ENCODE measurements at places on chromosomes 2 and 18.

- no peak for DNase-seq
These were observed 591.7 kb downstream of the BCL11A start for GRCh38 chr2:59961746-59962145.

DNA sequence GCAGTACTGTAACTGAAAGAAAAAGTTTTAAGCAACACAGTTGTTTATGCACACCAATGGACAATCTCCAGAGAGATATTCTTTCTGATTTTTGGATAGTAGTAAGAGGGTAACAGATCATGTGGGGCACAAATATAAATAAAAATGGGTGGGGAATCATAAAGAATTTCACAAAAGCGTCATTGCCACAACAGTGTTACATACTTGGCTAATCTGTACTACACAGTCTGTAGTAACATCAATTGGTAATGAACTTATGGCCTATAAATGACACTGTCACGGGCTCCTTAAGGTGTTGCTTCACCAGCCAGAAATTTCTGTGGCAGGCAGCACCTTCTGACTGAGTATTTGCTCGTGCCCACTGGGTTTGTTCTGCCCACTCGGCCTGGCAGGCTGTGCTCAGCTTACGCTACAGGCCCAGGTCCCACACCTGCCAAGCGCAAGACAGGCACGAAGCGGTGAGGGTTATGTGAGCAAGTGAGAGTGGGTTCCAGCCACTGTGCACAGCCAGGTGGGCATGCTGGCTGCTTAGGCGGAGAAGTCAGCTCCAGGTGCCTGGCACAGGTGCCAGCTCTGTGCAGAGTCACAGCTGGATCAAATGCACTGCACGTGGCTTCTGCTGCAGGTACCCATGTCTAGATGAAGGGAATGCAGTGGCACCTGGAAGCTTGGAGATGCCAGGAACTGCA is 532.5 kb upstream of the SLC39A10 start:
- DNase-seq, result no peak

DNA sequence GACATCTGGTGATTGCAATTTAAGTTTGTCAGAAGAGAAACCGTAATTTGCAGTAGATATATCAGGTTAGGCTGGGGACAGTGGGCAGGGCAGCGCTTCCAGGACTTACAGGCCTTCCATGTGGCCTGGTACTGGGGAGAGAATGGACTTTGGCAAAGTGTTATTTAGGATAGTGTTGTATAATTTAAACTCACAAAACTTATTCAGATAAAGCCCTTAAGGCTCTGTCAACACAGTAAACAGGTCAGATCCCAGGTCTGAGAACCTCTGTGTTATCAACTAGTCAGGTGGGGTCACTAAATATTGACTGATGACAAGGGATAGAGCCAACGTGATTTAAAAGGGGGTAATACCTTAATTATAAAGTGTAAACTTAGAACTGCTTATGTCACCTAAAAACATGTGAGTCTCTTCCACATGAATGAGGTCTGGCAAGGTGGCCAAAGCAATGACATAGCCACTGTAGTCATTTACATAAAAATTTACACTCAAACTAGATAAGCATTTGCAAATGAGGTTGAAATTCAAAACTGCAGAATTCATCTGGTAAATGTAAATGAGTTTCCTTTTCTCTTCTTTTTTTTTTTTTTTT is 80.2 kb upstream of the DNMT3A start:
- no peak for DNase-seq

DNA sequence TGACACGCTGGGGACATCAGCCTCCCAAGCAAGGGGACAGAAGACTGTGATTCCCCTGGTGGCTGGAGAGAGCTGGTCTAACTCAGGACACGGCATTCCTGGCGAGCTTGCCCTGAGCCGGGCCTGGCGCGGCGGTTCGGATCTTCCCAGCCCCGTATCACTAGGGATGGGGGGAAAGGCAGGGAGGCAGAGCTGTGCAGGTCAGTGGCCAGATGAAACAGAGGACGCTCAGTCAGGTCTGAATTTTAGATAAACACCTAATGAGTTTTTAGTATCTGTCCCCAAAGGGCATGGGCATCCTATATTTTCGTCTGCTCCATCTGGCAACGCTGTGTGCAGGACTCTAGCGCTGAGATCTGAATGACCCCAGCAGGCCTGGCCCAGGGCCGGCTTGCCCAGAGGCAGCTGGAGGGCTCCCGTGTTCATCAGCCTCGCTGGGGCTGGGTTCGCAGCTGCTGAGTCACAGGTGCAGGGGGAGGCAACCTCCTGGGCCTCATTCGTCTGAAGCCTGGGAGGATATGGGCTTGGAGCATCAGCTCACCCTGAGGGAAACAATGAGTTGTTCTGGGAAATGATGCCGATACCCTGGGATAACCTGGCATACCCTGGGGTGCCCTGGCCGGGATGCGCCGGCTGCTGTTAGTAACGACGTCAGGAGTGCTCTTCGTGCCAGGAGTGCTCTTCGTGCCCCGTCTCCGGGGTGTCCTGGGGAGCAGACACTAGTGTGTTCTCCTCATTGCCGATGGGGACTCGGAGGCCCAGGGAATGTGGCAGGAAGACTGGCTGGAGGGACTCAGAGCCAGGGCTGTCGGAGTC is 48.1 kb upstream of the HPCAL1 start:
- DNase-seq, result no peak

GRCh38 chr18:10100941-10101701 is 187.3 kb downstream of the VAPA start:
- peak; percentile 23 for DNase-seq

DNA sequence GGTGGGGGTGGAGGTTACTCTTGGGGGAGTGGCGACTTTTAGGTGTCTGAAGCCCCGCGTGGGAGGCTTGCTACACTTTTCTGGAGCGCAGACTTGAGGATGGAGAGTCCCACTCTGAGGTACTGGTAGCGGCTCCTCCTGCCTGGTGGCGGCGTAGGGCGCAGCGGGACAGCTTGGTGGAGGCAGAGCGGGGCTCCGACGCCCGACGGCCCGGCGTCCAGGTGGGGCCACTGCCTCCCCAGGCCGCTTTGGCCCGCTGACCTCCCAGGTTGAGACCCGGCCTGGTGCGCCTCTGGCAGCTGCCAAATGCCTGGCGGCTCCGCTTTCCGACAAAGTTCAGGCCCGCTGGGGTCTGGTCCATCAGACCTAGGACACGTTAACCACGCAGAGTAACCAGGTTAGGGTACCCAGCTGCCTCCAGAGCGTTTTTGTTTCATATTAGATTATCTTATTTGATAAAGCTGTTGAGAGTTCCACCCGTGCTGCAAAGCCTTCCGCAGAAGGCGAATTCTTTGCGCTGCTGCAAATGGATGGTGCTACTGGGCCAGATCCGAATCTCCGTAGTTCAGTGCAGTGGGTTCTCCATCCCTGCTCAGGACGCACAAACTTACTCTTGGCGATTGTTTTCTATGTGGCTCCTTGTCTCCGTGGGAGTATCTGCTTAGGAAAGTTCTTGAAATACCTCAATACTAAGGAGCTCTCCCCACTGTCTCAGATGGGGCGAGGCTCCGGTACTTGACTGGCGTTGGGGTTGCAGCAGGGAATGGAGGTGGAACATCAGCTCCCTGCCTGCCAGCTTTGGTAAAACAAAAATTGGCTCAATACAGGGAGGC is 405.9 kb downstream of the XIRP2 start:
- DNase-seq, result no peak

DNA sequence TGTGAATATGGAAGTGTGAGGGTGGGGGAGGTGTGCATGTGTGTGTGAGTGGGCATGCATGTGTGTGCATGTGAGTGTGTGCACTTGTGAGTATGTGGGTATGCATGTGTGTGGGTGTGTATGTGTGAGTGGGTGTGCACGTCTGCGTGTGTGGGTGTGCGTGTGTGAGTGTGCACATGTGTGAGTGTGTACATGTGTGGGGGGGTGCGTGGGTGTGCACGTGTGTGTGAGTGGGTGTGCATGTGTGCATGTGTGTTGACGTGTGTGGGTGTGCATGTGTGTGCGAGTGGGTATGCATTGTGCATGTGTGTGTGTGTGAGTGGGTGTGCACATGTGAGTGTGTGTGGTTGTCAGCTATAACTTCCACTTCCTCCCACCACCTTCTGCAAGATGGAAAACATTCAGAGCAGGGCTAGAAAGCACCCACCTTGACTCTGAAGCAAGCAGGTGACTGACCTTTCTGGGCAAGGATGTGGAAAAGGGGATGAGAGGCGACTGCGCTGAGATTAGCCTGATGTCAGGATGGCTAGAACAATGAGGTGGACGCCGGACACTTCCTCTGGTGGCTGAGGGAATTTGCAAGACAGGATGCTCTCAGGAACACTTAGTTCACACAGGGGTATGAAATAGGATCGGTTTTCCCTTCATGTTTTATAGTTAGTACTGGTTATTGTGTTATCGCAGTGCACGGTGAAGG is 103.6 kb downstream of the ACKR3 start:
- no peak for DNase-seq

DNA sequence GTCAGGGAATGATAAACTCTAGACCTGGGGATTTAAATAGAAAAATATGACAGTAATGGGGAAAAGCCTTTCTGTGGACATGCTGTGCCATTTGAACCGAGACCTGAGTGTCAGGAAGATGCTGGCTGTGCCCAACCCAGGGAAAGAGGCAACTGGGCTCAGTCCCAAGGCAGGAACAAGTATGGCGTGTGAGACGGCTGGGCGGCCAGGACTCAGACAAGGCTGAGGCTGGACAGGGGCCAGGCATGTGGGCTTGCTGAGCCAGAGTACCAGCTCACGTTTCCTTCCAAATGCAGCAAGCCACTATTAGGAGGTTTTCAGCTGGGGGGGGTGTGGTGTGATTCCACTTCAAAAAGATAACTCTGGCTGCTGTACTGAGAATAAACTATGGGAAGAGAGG is 92.4 kb downstream of the INPP5D start:
- no peak for DNase-seq

- no peak for DNase-seq
These were observed 95.1 kb downstream of the SMAD7 start for GRCh38 chr18:48855422-48856377.

DNA sequence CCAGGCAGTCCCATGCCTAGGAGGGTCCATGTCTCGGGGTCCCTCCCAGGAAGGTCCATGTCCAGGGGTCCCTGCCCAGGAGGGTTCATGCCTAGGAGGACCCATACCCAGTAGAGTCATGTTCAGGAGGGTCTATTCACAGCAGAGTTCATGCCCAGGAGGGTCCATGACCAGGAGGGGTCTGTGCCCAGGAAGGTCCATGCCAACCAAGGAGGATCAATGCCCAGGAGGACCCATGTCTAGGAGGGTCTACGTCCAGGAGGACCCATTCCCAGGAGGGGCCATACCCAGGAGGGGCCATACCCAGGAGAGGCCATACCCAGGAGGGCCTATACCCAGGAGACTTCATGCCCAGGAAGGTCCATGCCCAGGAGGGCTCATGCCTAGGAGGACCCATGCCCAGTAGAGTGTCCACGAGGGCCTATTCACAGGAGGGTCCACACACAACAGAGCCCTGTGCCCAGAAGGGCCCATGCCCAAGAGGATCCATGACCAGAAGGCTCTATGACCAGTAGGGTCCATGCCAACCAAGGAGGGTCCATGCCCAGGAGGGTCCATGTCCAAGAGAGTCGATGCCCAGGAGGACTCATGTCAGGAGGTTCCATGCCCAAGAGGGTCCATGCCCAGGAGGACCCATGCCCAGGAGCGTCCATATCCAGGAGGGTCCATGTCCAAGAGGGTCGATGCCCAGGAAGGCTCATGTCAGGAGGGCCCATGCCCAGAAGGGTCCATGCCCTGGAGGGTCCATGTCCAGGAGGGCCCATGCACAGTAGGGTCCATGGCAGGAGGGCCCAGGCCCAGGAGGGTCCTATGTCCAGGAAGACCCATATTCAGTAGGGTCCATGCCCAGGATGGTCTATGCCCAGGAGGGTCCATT is 10.1 kb downstream of the GPR35 start:
- no peak for DNase-seq

DNA sequence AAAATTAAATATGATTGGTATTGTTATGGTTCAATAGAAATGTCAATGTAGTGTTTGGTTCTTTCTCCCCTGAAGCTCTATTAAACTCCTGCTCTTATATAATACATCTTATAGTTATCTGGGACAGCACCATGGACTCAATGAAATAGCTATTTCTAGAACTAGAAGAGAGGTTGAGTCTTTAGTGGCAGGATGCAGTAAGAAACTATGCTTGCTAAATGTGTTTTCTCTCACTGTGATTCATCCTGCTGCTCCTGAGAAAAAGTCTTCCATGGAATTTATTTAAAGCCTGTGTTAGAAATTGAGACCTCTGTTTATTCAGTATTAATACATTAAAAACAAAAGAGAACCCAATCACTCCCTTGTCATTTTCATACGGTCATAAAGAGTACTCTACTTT is 61.5 kb downstream of the G6PC2 start:
- no peak for DNase-seq

DNA sequence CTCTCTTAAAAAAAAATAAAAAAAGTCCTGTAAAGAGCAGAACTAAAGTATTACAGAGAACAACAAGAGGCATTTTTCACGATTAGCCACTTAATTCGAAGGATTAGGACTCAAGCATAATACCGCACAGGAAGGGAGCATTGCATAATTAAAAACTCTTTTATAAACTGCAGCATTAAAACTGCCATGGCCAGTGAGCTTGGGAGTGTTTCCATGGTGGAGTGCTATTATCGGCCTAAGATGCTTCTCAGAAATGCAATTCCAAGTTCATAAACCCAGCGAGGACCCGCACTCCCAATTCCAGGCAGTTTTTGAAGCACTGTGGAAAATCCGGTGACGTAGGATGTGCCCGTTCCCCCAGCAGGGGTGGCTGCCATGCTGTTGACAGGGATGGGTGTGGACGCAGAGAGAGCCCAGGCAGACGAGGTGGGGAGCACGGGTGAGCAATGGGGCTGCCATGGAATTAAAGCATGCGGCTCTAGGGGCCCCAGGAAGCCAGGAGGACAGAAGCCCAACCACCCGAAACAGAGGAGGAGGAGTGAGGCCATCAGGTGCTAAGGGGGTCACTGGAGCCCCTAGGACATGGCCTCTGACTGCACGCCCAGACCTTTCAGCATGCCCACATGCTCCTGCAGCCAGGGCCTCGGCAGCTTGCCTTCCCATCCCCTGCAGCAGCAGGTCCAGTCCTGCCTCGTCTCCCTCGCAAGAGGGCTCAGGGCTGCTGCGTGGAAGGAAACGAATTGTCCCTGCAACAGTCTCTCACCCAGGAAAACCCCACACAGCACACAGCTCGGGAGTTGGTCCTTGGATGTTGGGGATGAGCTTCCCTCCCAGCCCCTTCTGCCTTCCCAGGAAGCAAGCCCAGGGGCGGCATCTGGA is 233.4 kb downstream of the NDUFA10 start:
- DNase-seq, result no peak

DNA sequence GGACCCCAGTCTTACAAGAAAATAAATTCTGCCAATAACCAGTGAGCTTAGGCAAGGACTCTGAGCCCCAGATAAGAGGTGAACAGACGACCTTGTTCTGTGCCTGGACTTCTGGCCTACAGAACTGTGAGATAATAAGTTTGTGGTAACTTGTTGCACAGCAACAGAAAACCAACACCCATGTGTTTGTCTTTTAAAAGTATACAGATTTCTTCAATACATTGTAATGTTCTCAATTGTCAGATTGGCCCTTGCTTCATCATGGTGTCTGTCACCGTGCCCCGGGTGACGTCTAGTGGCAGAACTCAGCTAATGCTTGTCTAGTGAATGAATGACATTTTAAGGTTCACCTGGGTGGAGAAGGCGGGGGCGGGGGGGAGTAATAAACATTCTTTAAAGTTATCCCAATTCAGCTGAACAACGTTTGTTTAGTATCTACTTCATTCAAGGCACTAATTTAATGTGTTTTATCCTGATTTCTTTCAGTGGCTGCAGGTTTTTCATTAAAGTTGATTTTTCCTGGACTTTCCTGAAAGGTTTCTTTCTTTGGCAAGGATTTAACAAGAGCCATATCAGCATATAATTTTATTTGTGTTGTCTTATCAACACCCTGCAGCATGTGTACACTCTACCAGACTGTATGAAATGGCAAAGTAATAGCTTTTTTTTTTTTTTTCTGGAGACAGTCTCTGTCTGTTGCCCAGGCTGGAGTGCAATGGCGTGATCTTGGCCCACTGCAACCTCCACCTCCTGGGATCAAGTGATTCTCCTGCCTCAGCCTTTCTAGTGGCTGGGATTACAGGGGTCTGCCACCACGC is 123.8 kb upstream of the DLX2 start:
- DNase-seq, result peak; percentile 31

Data from suppressor macrophage (primary cell).